Muscle of back (tissue), 13 donors: ENCODE measurements at places on chromosomes 6 and 20.

DNA sequence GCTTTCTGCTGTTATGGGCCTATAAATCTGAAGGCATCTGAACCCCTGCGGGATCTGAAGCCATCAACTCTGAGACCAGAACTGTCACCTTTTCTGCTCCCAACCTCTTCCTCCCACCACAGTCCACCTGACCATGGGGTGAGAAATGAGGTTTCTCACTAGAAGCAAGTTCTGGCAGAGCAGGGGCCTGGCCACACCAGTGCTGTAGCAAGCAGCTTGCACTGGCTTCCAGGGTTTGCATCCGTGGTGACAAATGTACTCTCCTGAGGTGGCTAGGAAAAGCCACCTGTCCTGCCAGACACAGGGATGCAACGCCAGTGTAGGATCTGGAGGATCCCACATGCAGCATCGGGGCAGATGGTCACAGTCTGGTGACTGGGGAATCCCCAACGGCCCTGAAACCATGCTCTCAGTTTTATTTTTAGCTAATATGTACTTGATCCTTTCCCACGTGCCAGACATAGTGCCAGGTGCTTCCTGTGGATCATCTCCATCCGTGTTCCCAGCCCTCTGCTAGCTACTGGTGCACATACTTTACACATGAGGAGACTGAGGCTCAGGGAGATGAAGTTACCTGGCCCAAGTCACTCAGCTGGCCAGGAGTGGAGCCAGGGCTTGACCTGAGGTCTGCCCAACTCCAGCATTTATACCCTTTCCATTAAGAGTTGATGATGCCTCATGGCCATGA lies 122.1 kb upstream of the SPACA1 start:
- DNase-seq, result no peak

- DNase-seq, result no peak
Observed at GRCh38 chr6:113317442-113317841, 539.7 kb upstream of the MARCKS start.

DNA sequence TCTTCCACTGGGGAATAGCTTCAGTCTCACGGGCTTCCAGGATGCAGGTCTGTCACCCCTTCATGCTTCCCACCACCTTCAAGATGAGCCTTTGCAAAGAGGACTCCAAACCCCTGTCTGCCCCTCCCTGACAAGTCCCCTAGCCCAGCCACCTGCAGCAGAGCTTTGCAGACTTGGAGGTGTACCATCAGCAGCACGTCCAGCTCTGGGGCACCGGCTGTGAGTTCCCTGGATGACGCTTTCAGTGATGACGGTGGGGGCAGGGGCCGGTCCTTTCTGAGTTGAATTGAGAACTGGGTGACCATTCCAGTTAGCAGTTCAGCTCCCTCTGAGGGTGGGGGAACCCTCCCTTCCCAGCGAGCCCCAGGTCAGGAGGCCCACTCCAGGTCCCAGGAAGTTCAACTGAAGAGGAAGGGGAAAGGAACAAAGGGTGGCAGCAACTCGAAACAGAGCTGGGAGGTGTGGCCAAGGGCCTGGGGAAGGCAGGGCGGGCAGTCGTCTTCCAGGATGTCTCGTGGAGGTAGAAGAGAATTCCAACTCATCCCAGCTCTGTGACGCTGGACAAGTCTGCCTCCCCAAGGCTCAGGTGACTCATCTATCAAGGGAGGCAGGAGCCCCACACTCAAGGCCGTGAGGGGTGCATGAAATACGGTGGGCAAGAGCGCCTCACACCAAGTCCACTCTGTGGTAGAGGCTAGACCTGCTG lies 86.0 kb downstream of the PTPN1 start:
- DNase-seq, result no peak

DNA sequence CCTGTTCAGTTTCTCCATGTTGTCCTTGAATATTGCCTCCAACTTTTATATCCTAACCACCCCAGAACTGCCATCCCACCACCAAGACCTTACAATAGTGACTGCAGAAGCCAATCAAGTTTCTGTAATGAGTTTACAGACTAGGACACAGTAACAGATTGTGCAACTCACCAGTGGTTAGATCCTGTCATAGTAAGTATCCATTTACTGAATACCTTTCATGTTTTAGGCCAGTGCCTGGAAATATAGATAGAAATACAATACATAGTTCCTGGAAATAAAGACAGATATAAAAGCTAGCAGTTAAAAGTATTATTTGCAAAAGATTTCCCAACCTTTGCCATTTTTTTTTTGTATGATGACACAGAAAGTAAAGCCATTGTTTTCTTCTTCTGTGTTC lies 471.8 kb upstream of the BTBD3 start:
- no peak for DNase-seq

GRCh38 chr6:3314176-3314575 lies 55.4 kb downstream of the PSMG4 start:
- no peak for DNase-seq

DNA sequence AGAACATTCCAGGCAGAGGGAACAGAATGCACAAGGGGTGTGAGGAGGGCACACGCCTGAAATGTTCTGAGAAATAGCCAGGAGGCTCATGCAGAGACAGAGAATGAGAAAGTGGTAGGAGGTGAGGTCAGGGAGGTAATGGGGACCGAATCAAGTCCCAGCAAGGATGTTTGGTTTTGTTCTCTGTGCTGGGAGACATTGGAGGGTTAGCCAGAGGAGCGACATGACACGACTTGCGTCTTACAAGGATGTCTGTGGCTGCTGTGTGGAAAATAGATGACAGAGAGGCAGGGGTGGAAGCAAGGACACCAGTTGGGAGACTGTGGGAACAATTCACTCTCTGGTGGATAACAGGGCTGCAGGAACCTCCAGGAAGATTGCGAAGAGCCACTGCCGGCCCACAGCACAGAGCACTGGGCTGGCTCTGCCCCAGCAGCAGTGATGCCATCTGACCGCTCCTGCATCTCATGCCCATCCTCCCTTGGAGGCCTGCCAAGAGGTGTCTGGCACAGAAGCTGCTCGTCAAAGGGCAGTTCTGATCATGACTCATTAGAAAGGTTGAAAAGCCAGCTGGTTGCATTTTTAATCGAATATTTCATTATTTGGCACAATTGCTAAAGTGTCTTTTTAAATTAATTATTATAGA lies 57.7 kb upstream of the CD83 start:
- DNase-seq, result no peak

DNA sequence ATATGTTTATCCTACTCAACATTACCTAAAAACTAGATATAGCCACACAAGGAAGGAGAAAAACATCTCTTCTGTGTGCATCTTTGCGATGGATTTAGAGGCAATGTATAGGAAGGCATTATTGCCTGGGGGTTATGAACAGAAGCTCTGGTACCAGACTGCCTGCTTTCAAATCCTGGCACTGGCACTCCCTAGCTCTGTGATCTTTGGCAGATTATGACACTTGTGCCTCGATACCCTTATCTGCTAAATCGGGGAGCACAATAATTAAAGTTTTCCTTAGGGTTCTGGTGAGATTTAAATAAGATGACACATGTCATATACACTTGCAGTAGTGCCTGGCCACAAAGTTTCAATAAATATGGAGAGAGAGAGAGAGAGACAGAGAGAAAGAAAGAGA lies 53.3 kb downstream of the SYNE1 start:
- no peak for DNase-seq

- DNase-seq, result no peak
Observed at GRCh38 chr20:40883097-40883496, 145.5 kb upstream of the TOP1 start.

DNA sequence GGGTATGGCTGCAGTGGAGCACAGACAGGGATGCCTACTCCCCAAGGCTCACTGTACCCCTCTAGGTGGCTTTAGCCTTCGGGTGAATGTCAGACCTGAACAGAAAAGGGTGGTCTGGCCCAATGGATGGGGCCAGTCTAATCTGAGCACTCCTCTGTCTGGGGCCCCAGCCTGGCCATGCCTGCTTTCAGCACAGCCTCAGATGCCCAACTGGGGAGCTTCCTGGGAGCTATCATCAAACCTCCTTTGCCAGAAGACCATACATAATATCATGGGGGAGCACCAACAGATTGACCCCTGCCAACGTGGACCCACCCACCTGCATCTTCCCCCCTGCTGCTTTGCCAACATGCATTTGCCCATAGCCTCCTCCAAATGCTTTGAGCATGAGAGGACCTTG lies 454.1 kb upstream of the KHDRBS2 start:
- DNase-seq, result no peak

GRCh38 chr6:169779092-169779815 lies 27.8 kb downstream of the ERMARD start:
- no peak for DNase-seq

DNA sequence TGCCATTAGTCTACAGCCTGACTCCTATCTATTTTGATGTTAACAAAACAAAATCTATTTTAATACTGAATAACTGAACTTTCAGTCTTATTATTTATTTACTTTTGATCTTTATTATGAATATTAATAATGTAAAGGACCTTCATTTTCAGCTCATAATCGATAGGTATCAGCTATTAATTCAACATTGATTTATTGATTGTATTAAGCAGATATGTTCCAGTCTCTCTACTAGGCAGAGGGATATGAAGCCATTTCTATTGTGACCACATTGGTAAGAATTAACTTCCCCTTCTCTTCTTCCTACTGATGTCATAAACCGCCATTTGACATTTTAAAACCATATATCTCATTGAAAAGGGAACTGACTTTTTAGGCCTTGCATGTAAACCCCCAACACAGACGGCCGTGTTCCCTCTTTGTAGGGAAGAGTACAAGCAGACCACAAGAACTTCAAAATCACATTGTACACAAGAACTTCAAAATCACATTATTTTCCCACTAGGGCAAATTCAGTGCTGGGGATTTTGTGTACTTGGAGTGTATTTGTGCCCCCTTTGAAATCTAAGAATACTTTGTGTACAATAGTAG lies 69.5 kb upstream of the FABP7 start:
- DNase-seq, result no peak

DNA sequence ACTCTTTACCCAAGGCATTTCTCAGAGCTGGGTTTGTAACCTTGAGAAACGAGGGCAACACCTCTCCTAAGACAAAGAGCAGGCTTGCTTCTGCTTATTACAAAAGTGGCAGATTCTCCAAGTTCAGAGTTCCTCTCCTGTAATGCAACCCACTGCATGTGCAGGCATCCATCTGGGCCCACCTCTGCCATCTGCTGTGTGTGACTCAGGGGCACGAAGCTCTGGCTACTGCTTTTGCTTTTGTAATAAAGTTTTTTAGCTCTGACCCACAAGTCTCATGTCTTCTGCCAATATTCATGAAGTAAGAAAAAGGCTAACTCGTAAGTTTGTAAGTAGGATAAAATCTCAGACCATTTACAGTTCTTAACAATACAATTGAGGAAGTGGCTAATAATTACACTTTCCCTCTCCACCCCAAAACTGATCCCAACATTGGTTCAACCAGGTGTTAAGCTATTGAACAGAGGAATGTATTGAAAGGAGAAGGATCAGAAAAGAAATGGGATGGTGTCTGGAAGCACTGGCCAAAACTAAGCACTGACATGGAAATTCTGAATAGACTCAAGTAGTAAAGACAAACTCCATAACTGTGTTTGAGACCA lies 51.7 kb upstream of the SMLR1 start:
- DNase-seq, result no peak

- DNase-seq, result no peak
Observed at GRCh38 chr6:160455081-160455480, 106.9 kb downstream of the SLC22A3 start.

DNA sequence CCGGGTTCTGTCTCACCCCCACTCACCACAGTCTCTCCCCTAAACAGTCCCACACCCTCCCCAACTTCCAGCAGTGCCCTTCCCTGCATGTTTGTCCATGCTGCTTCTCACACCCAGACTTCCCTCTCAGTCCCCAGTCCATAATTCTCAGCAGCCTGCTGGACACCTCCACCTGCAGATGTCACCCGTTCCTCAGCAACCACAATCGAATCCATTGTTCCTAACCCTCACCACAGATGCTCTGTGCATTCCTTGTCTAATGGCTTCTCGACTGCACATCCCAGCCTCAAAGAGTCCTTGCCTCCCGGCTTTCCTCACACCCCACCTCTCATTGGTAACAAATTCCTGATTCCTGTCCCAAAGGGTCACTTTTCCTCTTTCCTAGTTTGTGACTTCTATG lies 55.6 kb downstream of the GOPC start:
- no peak for DNase-seq

DNA sequence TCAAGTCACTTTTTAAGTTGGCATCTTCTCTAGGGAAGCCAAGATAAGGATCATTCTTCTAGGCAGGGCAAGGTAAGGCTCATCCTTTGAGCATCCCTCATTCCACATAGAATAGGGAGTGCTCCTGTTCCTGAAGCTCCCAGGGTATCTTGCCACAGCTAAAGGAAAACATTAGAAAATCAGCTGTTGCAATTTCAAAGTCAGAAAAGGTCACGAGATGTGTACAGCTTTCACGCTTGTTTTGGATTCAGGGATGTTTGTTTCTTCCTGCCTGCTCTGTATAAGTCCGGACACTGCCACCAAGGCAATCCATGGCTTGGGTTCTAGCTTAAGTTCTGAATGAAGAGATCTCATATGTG lies 153.2 kb downstream of the SH3BGRL2 start:
- DNase-seq, result no peak

- DNase-seq, result no peak
Observed at GRCh38 chr6:55601120-55601519, 22.1 kb upstream of the HMGCLL1 start.

- no peak for DNase-seq
Observed at GRCh38 chr20:51104960-51105920, 82.3 kb upstream of the KCNG1 start.

GRCh38 chr20:10111139-10111958 lies 76.6 kb downstream of the ANKEF1 start:
- no peak for DNase-seq

GRCh38 chr6:63584125-63584514 lies 11.8 kb downstream of the LOC128125822 start:
- no peak for DNase-seq

- DNase-seq, result no peak
Observed at GRCh38 chr6:136503303-136504029, 46.8 kb downstream of the MAP7 start.

- DNase-seq, result no peak
Observed at GRCh38 chr20:48832405-48832730, 4.6 kb upstream of the PREX1 start.

- no peak for DNase-seq
Observed at GRCh38 chr20:45059022-45059728, 41.8 kb downstream of the KCNS1 start.

DNA sequence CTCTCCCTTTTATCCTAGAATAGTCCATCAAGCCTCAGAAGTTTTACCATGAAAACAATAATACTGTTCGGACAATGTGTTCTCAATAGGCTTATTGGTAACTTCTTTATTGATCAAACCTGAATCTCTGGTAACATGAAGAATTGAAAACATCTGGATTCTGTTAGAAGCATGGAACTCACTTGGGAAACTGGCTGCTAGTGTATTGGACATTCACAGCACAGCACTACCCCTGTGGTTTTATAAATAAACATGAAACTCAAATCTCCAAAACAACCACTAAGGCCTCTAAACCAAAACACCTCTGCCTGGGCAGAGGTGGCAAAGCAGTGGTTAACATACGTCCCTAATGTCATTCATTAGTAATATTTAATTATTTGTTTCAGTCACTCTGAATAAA lies 157.6 kb upstream of the KCNQ5 start:
- no peak for DNase-seq

DNA sequence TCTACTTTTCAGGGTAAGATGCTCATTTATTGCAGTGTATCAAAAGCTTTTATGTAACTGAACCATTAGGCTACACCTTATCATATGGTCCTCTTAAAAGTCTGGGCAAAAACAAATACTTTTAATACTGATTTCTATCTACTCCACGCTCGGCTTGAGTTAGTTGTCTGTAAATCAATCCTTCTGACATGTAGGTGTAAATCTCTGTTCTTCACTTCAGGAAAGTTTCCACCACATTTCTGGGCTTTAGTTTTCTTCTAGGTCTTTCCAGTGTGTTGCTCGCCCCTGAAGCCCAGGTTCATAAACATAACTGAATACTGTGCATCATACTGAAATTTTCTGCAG lies 89.2 kb upstream of the RNF217 start:
- DNase-seq, result no peak
